ENCODE measurements at places on chromosomes 3 and 15.

- no peak for DNase-seq
Observed at GRCh38 chr15:57323299-57323805, 53.0 kb upstream of the CGNL1 start.

DNA sequence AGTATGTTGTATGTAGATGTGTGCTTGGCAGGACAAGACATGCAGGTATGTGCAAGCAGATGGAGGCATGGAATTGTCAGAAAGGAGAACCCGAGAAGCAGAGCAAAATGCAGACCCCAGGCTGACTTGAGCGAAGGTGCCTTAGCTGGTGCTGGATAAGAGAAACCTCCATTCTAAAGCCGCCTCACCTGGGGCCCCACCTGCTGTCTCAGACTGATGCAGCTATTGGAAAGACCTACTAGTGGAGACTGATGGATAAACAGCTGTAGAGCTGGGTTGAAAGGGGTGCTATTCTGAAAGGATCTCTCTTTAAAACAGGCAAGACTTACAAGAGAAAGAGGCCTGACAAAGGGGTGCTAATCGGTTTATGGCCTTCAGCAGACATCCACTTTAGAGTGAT lies 86.2 kb downstream of the EPHB1 start:
- DNase-seq, result no peak

DNA sequence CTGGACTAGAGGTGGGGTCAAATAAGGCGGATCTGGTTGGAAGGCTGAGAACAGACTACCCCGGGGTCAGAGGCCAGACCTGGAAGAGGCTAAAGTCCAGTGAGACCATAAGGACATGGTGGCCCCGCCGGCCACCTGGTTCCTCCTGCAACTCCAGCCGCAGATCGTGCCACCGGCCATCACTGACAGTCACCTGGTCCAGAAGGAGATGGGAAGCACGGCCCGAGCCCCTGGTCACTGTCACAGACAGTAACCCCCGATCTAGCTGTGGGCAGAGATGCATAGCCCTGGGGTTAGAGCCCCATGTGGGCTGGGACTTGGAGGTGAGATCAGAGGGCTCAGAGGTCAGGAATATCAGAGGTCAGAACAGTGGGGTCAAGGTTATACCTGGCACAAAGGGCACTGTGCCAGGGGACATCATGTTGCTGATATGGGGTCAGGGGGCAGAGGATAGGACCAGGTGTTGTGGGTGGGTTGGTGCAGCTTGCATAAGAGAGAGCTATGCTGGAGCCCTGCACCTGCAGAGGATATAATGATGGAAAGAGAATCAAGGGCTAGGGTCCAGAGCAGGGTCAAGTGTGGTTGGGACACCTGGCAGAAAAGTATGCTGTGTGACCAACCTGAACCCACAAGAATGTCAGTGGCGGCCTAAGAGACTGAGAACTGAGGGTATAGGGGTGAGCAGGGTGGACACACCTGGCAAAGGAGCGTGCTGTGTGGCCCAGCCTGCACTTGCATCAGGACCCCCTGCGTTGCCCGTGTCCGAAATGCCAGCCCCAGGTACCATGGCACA lies 9.6 kb downstream of the CELSR3 start:
- DNase-seq, result no peak

- DNase-seq, result no peak
Observed at GRCh38 chr3:18090377-18090776, 334.8 kb downstream of the SATB1 start.

- no peak for DNase-seq
Observed at GRCh38 chr3:177787279-177788041, 590.2 kb upstream of the TBL1XR1 start.

- no peak for DNase-seq
Observed at GRCh38 chr3:46087871-46088270, 60.6 kb upstream of the XCR1 start.
